ENCODE measurements at places on chromosomes 6 and 20.

DNA sequence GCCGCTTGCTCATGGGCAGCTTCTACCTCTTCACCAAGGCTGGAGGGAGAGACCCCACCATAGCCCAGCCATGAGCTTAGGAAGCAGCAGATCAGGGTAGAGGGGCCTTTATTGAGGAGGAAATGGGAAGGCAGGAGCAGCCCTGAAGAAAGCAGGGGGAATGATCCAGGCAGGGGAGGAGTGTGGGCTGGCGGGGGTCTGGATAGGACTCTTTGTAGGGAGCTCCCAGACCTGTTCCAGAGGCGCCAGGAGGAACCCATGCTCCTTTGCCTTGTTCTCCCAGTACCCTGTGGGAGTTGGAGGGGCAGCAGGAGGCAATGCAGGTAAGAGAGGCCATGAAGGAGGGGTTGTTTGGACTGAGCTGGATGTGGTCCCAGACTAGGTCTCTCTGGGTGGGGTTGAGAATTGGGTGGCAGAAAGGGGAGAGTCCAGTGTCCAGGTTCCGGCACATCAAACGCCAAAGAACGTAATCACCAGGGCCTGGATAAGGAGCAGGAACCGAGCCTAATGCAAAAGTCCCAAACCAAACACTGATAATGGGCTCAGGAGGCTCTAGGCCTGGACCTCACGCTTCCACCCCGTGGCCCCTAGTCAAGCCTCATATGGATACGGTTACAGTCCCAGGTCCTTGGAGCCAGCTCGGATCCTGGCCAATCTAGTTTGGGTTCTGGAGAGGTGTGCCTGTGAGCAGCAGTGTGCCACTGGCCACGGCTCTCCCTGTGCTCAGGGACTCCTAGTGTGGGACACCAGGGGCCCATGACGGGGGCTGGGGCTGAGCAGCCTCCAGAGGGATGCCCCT, 12.1 kb upstream of the PGC start:
- DNase-seq = no peak

- no peak for DNase-seq
Observed at GRCh38 chr6:22925304-22925835, 356.0 kb downstream of the HDGFL1 start.

GRCh38 chr6:42451333-42452170, at the start of gene TRERF1:
TSS of gene TRERF1 (minus strand) at chr6:42451926. CDS start at chr6:42269590, 182,336 bp downstream.
- DNase-seq = peak; percentile 94

DNA sequence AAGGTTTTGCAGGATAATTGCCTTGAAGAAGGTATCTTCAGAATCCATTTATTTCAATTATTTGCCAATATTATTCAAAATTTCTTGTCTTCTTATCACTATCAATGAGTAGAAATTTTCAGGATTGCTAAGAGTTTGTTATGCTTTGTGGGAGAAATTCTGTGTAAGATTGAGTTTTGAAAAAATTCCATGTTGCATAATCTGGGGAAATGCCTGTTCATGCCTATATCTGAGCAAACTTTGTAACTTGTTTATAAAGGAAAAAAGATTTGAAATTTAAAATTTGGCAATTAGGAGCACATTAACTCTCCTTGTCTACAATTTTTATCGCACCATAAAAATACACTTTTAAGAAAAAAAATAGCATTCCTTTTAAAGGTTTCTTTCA, 39.8 kb upstream of the EDN1 start:
- DNase-seq = no peak

DNA sequence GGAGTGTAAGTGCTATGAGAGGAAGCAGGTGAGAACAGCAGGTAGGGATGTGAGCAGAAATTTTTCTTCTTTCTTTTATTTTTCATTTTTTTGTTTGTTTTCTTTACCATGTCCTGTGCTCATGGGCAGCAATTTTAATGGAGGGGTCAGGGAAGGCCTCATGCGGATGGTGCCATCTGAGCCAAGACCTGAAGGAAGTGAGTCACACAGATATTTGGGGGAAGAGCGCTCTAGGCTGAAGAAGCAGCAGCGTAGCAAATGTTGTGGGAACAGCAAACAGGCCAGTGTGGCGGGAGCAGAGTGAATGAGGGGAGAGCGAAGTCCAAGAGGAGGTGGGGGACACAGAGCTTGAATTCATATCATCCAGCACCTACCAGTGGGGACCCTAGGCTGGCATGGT, 12.7 kb downstream of the SPDEF start:
- DNase-seq = no peak

- peak; percentile 46 for DNase-seq
Observed at GRCh38 chr6:31712296-31712695, 2.9 kb upstream of the LY6G6D start.

DNA sequence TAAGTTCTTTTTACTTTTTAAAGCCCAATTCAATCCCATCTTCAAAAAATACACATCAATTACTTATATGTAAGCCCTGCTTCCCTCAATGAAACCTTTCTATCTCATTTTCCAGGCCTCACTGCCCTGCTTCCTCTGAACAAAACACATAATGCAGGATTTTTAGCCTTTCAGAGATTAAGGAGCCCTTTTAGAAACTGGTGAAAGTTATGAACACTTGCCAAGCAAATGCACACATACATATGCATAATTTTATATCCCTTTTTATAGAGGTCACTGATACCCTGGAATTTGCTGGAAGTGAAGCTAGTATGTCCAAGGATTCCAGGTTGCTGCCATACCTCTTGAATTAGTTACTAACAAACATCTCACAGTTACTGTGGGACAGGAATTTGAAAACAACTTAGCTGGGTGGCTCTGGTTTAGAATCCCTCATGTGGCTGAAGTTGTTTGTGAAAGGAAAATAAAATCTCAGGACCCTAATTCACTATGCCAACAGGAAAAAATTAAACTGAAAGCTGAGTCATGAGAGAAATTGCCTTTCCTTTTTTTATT, 75.8 kb downstream of the UBE3D start:
- no peak for DNase-seq

DNA sequence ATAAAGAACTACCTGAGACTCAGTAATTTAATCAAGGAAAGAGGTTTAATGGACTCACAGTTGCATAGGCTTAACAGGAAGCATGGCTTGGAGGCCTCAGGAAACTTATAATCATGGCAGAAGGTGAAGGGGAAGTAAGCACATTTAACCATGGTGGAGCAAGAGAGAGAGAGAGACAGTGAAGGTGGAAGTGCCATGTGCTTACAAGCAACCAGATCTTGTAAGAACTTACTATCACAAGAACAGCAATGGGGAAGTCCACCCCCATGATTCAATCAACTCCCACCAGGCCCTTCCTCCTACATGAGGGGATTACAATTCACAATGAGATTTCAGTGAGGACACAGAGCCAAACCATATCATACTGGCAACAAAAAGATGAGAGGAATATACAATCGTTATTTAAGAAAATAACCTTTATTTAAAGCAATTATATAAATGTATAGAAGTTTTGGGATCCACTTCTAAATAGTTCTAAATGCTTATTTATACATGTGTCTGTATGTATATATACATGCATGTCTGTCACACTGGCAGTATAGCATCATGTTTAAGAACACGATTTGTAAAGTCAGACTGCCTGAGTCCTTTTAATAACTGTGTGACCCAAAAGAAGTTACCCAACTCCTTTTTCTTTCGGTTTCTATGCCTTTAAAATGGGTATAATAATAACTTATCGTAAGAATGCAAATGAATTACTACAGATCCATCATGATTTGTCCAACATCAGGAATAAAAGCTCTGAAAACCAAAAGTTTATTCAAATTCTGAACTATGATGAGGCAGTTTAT, 255.7 kb upstream of the THEMIS start:
- DNase-seq = no peak

- DNase-seq = peak; percentile 12
Observed at GRCh38 chr6:15936503-15936902, 192.4 kb upstream of the MYLIP start.

GRCh38 chr6:4675121-4675520, 101.1 kb upstream of the CDYL start:
- DNase-seq = no peak

- DNase-seq = peak; percentile 89
Observed at GRCh38 chr6:34657307-34657978, 39.1 kb downstream of the ILRUN start.

- DNase-seq = no peak
Observed at GRCh38 chr6:136511926-136512325, 38.3 kb downstream of the MAP7 start.

- DNase-seq = no peak
Observed at GRCh38 chr6:5525209-5525608, 263.9 kb downstream of the FARS2 start.

DNA sequence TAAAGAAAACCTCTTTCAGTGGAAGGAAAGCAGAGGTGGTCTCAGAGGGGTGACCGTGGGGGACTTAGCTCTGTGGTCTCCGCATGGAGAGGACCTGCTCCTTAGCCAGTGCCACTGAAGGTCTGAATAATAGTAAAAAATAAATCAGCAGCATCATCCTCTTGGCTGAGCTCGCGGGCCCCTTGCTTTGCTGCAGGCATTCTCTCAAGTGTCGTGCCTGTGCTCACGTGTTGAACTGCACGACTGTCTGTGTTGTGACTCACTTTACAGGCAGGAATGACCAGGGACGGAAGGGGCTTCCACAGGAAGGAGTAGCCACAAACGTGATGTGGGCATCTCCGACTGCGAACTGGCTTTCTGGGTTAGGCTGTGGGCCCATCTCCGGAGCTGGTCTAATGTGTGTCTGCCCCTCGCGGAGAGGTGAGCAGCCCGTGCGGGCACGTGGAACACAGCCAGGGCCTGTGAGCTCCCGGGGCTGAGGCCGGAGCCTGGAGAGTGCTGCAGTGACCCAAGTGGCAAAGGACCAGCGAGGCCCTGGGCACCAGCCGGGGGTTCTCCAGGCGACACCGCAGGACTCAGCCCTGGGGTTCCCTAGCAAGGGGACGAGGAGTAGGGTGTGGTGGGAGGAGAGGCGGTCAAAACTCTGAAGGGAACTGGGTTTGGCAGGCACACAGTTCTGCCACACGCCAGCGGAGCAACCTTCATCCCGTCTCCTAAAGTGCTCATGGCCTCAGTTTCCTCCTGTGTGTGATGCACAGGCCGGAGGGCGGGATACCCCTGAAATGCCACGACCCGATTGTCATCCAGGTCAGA, 89.2 kb downstream of the RAMACL start:
- no peak for DNase-seq

- no peak for DNase-seq
Observed at GRCh38 chr6:145008715-145009114, 723.6 kb downstream of the UTRN start.

DNA sequence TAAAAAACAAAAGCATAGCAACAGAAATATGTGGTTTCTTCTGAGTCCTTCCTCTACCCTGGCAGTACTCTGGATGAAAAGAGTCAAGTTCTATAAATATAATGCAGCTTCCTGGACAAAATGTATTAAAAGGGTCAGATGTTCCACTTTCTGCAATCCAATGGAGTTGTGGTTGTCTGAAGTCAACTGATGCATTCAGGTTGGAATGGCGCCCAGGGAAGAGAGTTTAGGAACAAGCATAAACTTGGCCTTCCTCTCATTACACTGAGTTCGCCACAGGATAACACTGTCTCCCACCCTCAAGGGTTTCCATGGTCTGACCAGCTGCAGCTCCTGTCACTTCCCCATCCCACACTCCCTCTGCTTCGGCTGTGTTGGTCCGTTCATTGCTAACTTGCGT, 66.4 kb downstream of the PLEKHG1 start:
- DNase-seq = no peak

GRCh38 chr6:107442938-107443607, 16.3 kb downstream of the PDSS2 start:
- DNase-seq = no peak

GRCh38 chr6:61538801-61539200, 747.2 kb downstream of the KHDRBS2 start:
- no peak for DNase-seq

DNA sequence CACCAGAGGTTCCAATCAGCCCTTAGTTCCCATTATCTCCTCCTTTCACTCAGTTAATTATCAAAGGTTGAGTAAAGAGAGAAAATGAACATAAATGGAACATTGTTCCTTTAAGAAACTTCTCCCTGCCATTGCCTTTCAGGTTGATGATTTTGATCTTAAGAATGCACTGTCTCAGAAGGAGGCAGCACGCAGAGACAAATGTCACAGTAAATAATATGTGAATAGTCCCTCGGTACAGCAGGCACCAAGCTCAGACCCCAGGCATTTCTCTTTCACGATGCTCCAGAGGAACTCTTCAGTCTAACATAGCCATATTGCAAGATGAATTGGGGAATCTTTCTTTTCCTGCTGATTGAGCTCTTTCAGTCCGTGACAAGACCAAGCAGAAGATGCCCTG, 435.3 kb upstream of the SPTLC3 start:
- no peak for DNase-seq

- DNase-seq = peak; percentile 87
Observed at GRCh38 chr20:24100370-24101011, 111.9 kb upstream of the GGTLC1 start.

DNA sequence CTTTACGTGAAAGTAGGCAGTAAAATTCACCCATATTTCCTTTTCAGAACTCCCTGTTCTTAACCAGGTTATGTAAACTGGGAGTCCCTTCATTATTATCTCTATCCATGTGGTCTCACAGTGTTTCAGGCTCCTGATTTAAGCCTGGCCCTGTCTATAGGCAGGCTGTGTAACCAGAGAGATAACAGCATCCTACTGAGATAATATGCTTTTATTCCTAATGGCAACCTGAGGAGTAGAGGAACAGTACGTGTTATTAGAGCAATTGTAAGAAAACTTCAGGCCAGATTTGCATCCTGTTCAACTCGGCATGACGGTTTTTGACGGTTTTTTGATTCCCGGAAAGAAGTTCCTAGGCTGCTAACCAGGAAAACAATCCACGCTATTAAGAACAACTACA, 16.9 kb downstream of the FUT9 start:
- no peak for DNase-seq

- no peak for DNase-seq
Observed at GRCh38 chr6:117206944-117207687, 58.2 kb upstream of the VGLL2 start.

- no peak for DNase-seq
Observed at GRCh38 chr6:36290668-36291620, 21.1 kb downstream of the PNPLA1 start.

- no peak for DNase-seq
Observed at GRCh38 chr6:161830866-161831616, 557.2 kb upstream of the AGPAT4 start.

- DNase-seq = no peak
Observed at GRCh38 chr6:161949531-161949930, 675.7 kb upstream of the AGPAT4 start.
